ENCODE measurements at places on chromosomes 1 and 21. TPM values are rescaled to one million over a fixed set of nuclear protein-coding genes. Genes with fewer than 3 reads are reported as not detected.

DNA sequence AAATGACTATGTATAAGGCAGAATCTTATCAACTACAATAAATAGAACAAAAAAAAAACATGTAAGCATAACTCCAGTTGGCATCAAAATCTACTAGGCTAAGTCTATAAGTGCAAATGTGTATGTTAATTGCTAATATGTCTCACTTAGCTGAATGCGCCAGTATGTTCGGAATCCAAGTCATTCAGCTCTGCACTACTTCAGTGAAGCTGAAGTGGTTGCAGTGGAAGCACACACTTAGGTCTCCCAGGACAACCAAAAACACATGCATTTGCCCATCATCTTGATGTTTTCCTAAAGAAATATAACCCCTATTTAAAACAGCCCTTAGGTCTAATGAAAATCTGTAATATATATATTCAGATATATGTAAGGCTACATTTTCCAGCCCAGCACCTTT is 41.0 kb upstream of the RGS2 start:
- no peaks in the 10 kb centered on the region for H3K4me1 ChIP-seq
- no peak for DNase-seq
- H3K36me3 ChIP-seq, result no peaks in the 10 kb centered on the region
- H3K27ac ChIP-seq, result no peak overlapping the region
- no peak overlapping the region for H3K4me3 ChIP-seq
- H3K27me3 ChIP-seq, result no peaks in the 10 kb centered on the region

GRCh38 chr1:216952864-216953263 is 229.6 kb upstream of the ESRRG start:
- no peaks in the 10 kb centered on the region for H3K27me3 ChIP-seq
- H3K27ac ChIP-seq, result no peak overlapping the region
- no peaks in the 10 kb centered on the region for H3K36me3 ChIP-seq
- no peaks in the 10 kb centered on the region for H3K4me1 ChIP-seq

- DNase-seq, result no peak
- no peaks in the 10 kb centered on the region for H3K36me3 ChIP-seq
- H3K4me3 ChIP-seq, result peak overlapping the region; percentile 47
- H3K4me1 ChIP-seq, result peaks cover 32% of the 10 kb centered on the region
- no peaks in the 10 kb centered on the region for H3K27me3 ChIP-seq
- H3K27ac ChIP-seq, result no peak overlapping the region
Measured at GRCh38 chr1:1356166-1356795, 2.1 kb downstream of the MXRA8 start.

DNA sequence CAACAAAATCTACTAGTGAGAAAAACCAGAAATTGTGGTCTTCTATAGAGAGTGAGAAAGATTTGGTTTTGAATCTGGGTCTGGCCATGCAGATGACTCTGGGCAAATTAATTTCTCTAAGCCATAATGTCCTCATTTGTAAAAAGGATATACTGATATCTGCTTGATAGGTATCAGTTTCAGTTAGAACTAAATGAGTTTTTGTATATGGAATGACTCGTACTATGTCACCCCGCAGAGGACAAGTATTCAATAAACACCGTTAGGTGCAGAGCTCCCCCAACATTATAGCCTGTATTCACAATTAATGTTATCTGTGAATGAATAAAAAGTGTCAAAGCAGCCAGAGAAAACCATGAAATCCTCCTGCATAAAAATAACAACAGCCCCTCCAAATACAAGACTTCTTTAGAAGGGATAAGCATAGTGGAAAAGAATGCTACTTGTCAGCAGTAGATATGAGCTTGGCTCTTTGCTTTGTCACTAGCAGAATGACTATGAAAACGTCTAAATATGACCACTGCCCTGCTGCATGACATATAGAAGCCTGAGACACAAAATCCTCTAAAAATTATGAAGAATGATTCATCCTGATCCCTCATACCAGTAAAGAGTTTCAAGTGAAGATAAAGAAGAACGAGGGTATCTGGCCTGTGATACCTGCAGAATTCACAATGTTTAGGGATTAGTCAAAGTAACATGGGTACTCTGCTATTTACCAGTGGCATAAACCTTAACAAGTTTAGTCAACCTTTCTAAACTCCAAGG is 17.8 kb downstream of the SCAF4 start:
- DNase-seq, result no peak
- no peak overlapping the region for H3K27ac ChIP-seq
- H3K4me3 ChIP-seq, result no peak overlapping the region

- H3K36me3 ChIP-seq, result no peaks in the 10 kb centered on the region
- H3K4me1 ChIP-seq, result no peaks in the 10 kb centered on the region
- H3K27me3 ChIP-seq, result no peaks in the 10 kb centered on the region
- H3K4me3 ChIP-seq, result no peak overlapping the region
- DNase-seq, result no peak
Measured at GRCh38 chr1:99674115-99675064, 28.5 kb downstream of the PALMD start.

GRCh38 chr1:212488436-212489283 is 55.9 kb downstream of the NENF start:
- no peaks in the 10 kb centered on the region for H3K27me3 ChIP-seq
- peak overlapping the region; percentile 90 for H3K27ac ChIP-seq
- peak; percentile 87 for DNase-seq
- H3K4me1 ChIP-seq, result peaks cover 34% of the 10 kb centered on the region
- no peaks in the 10 kb centered on the region for H3K36me3 ChIP-seq

DNA sequence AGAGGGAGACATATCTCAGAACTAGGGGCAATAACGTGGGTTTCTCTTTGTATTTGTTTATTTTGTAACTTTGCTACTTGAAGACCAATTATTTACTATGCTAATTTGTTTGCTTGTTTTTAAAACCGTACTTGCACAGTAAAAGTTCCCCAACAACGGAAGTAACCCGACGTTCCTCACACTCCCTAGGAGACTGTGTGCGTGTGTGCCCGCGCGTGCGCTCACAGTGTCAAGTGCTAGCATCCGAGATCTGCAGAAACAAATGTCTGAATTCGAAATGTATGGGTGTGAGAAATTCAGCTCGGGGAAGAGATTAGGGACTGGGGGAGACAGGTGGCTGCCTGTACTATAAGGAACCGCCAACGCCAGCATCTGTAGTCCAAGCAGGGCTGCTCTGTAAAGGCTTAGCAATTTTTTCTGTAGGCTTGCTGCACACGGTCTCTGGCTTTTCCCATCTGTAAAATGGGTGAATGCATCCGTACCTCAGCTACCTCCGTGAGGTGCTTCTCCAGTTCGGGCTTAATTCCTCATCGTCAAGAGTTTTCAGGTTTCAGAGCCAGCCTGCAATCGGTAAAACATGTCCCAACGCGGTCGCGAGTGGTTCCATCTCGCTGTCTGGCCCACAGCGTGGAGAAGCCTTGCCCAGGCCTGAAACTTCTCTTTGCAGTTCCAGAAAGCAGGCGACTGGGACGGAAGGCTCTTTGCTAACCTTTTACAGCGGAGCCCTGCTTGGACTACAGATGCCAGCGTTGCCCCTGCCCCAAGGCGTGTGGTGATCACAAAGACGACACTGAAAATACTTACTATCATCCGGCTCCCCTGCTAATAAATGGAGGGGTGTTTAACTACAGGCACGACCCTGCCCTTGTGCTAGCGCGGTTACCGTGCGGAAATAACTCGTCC is 1.3 kb upstream of the OLIG2 start:
- no peak for DNase-seq
- no peaks in the 10 kb centered on the region for H3K36me3 ChIP-seq
- H3K4me3 ChIP-seq, result no peak overlapping the region
- H3K27ac ChIP-seq, result no peak overlapping the region

GRCh38 chr1:117289316-117289870 is 77.9 kb upstream of the MAN1A2 start:
- H3K36me3 ChIP-seq, result no peaks in the 10 kb centered on the region
- no peak overlapping the region for H3K4me3 ChIP-seq
- no peaks in the 10 kb centered on the region for H3K4me1 ChIP-seq
- H3K27ac ChIP-seq, result no peak overlapping the region
- no peak for DNase-seq

TESK2 gene
- 11.9 TPM for total RNA-seq

FCGR3A gene
- total RNA-seq, result not detected

CHD1L gene
- 55.4 TPM for total RNA-seq

- H3K36me3 ChIP-seq, result no peaks in the 10 kb centered on the region
- peak; percentile 88 for DNase-seq
- H3K27me3 ChIP-seq, result no peaks in the 10 kb centered on the region
- peak overlapping the region; percentile 25 for H3K4me3 ChIP-seq
Measured at GRCh38 chr1:24151175-24151533, 8.2 kb upstream of the IL22RA1 start.

DNA sequence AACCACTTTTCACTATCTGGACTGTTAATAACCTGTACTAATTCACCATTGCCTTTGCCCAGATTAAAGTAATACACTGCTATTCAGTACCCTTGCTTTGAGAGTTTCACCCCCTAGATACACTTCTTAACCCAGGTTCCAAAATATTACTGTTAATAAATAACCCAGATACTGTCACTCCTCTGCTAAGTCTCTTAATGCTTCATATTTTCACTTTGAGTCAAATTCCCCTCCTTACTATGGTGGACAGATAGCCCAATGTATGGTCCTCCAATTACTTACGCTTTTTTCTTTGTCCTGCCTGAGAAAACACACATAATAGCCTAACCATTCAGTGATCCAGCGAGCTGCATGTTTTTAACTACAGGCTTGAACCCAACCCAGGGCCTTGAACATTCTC is 152.5 kb downstream of the NEGR1 start:
- H3K4me1 ChIP-seq, result no peaks in the 10 kb centered on the region
- no peak overlapping the region for H3K27ac ChIP-seq
- no peak for DNase-seq
- H3K27me3 ChIP-seq, result no peaks in the 10 kb centered on the region

GRCh38 chr1:37323486-37324377 is 150.6 kb upstream of the ZC3H12A start:
- no peaks in the 10 kb centered on the region for H3K4me1 ChIP-seq
- no peak overlapping the region for H3K27ac ChIP-seq
- no peaks in the 10 kb centered on the region for H3K27me3 ChIP-seq
- DNase-seq, result peak; percentile 6

KRTAP13-2 gene
- total RNA-seq, result not detected

RIMKLA gene
- total RNA-seq, result 10.6 TPM

CLEC20A gene
- total RNA-seq, result not detected

DNA sequence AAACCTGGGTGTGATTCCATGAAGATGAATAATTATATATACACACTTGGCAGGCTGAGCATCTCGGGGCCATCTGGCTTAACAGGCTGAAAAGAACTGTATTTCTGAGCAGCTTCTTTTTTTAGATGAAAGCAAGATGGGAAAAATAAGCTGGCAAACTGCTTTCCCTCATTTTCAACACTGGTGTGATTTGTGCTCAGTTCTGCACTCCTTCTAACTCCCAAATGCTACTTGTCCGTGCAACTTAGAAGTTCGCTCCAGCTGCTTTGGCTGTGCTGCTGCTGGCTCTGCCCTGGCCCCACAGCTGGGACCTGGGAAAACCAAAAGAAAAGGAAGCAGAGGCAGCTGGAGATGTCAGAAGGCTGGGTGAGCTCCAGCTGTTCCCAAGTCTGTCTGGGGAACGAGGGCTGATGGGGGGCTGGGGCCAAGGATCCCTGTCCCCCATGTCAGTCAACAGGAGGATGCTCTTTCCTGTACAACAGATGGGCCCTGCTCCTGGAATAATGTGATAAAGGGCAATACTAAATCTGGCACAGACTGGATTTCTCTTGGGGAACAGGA is 44.9 kb downstream of the PAFAH2 start:
- H3K27ac ChIP-seq, result no peak overlapping the region
- H3K27me3 ChIP-seq, result no peaks in the 10 kb centered on the region
- no peaks in the 10 kb centered on the region for H3K4me1 ChIP-seq
- no peak for DNase-seq

DNA sequence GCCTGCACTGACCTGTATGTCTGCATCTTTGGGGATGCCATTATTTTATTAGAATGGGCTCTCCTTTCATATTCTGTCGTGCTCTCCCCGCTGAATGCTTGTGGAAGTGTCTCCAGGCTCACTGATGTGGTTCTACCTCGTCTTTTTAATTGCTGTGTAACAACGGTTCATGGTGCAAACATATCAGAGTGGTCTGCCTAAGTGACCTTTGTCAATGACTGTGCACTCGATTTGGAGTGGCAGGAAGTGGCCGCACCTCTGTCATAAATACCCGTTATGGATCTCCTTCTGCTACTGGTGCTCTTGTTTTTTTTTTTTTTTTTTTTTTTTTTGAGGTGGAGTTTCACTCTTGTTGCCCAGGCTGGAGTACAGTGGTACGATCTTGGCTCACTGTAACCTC is 38.3 kb downstream of the SPSB1 start:
- H3K4me3 ChIP-seq, result no peak overlapping the region
- H3K4me1 ChIP-seq, result no peaks in the 10 kb centered on the region
- no peak for DNase-seq
- H3K27ac ChIP-seq, result no peak overlapping the region
- no peaks in the 10 kb centered on the region for H3K27me3 ChIP-seq

DNA sequence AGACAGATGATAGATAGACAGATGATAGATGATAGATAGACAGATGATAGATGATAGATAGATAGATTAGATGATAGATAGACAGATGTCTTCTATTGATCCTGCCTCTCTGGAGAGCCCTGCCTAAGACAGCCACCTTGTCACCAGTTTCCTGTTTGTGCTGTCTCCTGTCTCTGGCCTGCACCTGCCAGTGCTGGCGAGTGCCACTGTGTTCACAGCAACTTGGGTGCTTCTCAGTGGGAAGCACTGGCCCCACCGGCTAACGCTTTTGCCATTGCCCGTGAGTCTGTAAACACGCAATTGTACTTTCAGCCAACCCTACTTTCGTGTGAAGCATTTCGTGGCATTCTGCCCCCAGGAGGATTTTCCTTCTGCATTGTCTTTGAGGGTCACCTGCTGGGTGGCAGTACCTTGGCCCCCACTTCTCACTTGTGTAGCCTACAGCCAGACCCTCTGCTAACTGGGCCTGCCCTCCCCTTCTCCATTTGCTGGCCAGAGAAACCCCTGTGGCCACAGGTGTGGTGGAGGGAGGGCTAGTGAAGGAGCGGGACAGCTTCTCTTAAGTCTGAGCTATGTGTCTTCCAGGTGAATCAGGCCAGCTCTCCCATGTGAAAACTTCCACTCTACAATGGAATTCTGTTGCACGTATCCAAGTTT is 23.4 kb upstream of the PDE9A start:
- no peaks in the 10 kb centered on the region for H3K36me3 ChIP-seq
- H3K27me3 ChIP-seq, result no peaks in the 10 kb centered on the region
- H3K27ac ChIP-seq, result no peak overlapping the region
- DNase-seq, result no peak
- H3K4me3 ChIP-seq, result no peak overlapping the region
- peaks cover 5% of the 10 kb centered on the region for H3K4me1 ChIP-seq

- H3K27me3 ChIP-seq, result no peaks in the 10 kb centered on the region
- H3K4me3 ChIP-seq, result no peak overlapping the region
- H3K36me3 ChIP-seq, result no peaks in the 10 kb centered on the region
- no peaks in the 10 kb centered on the region for H3K4me1 ChIP-seq
- no peak for DNase-seq
Measured at GRCh38 chr1:208637181-208637580, 393.0 kb upstream of the PLXNA2 start.

DNA sequence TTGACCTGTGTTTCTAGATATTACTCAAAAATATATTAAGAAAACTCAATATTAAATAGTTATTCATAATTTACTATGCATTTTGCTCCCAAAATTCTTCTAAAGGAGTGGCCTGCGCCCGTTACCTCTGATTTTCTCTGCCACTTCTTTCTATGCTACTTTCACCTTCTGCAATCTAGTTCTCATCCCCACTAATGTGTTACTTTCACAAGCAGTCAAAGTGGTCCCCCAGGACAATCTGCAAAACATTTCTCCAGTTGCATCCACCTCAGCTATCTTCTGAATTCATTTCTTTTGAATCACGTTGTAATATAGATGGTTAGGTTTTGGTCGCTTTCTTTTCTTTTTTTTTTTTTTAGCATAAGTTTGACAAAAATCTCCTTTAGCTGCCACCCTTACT is 13.4 kb downstream of the INSL5 start:
- H3K27ac ChIP-seq, result no peak overlapping the region
- H3K4me1 ChIP-seq, result no peaks in the 10 kb centered on the region
- H3K27me3 ChIP-seq, result no peaks in the 10 kb centered on the region
- no peaks in the 10 kb centered on the region for H3K36me3 ChIP-seq
- no peak overlapping the region for H3K4me3 ChIP-seq

MAP1LC3C gene
- total RNA-seq, result 0.86 TPM

Data from Caco-2 (cell line).